H1 (cell line): ENCODE measurements at places on chromosomes 16 and 17. TPM values are rescaled to one million over a fixed set of nuclear protein-coding genes. Genes with fewer than 3 reads are reported as not detected.

DNA sequence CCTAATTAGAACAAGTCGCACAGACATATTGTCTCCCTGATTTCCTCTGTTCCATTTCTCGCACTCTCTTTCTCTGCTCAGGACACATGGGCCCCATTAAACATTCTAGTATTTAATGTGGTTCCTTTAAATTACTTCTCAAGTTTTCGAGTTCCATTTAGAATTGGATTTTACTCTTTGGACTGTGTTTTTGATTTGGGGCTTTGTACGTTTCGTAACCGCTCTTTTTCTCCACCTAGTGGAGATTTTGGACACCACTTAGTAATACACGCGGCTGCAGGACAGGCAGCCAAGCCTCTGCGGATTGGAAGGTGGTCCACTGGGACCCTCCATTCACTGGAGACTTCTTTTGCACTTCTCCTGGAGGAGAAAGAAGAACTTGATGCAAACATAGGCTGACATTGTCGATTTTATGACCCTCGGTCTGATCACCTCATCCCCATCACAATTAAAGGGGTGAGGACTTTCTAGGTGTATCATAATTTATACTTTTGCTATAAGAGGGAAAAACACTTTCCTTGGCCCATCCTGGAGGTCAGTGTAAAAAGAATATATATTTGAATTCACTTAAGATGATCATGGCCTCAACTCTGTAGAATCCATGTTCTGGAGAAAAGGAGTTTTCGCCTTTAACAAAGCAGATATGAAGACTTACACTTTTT lies 85.7 kb downstream of the NOG start:
- DNase-seq = no peak
- H3K4me3 ChIP-seq = peak overlapping the region; percentile 62
- H3K36me3 ChIP-seq = no peaks in the 10 kb centered on the region
- peaks cover 4% of the 10 kb centered on the region; the same call in 1 of the 2 replicates for H3K4me1 ChIP-seq

Gene TBC1D3
- not detected in 2 replicates for total RNA-seq

DNA sequence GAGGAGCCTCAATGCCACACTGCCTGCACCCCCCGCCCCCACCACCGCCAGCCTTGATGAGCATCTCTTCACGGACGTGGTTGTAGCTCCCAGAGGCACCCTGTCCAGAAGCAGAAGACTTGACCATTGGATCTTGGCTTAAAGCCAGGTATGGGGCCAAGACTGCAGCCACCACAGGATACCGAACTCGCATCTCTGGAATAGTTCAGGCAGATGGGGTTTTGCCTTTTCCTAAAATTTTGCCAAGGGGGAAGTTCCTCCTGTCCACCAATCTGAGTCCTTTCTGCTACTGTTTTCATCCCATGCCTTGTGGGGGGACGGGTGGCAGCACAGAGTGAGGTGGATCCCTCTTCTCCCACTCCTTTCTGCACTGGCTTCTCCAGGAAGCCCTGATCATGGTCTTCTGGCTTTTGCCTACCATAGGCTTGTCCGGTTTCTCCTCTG lies 939 bp downstream of the CORO6 start:
- DNase-seq = no peak
- H3K4me1 ChIP-seq = peaks cover 24% of the 10 kb centered on the region
- H3K27ac ChIP-seq = no peak overlapping the region
- H3K27me3 ChIP-seq = peaks cover 43% of the 10 kb centered on the region

Gene MT1E
- total RNA-seq = 3.5 and 7.9 TPM in 2 replicates

DNA sequence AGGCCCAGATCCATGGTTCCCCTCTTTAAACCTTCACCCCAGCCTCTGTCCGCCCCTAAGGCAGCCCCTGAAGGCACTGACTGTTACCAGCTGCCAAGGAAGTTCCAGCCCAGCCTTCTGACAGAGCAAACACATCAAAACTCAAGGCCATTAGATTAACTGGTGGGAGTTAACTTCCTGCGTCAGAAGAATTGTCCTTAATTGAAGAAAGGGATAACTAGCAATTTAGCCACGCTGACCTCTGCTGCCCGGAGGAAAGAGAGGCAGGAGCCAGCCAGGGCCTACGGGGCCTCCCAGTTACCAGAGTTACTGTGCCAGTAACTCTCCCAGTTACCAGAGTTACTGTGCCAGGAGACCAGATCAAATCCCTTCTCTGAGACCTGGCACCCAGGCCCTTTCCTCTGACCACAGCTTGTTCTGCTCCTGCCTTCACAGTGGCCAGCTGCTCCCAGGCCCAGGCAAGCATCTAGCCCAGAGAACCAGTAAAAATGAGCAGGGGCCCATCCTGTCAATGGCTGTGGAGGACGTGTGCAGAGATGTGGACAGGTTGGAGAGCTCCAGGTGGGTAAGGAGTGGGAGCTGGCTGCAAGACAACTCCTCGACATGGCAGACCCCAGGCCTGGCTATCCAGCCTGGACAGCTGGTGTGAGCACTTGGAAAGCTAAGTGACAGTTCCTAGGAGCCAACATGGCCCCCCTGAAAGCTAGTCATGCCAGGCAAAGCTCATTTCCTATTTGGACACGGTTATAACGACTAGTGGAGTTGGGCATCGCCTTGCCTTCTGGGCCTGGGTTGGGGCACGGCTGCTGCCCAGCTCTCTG lies 2.8 kb upstream of the PITPNM3 start:
- DNase-seq = no peak
- peaks cover 11% of the 10 kb centered on the region for H3K4me1 ChIP-seq
- no peak overlapping the region for H3K4me3 ChIP-seq
- H3K36me3 ChIP-seq = no peaks in the 10 kb centered on the region
- H3K27ac ChIP-seq = no peak overlapping the region

Gene ACSM3
- total RNA-seq = 3.3 and 6.2 TPM in 2 replicates

Gene TMEM208
- 37.7 and 37.9 TPM in 2 replicates for total RNA-seq
